ENCODE measurements at places on chromosomes 7 and 10. TPM values are rescaled to one million over a fixed set of nuclear protein-coding genes. Genes with fewer than 3 reads are reported as not detected.

The CALML5 gene
- 10.5 TPM for total RNA-seq

The PNPLA8 gene
- 27.3 TPM for total RNA-seq

- no peak for DNase-seq
Observed at GRCh38 chr10:54607983-54608382, 193.0 kb downstream of the PCDH15 start.

The ADRA2A gene
- total RNA-seq = 12.3 TPM

- no peak for DNase-seq
Observed at GRCh38 chr7:78396210-78396609, 597.6 kb downstream of the PHTF2 start.
